Retina (tissue), 1 donor: ENCODE measurements at places on chromosomes 3 and 15.

DNA sequence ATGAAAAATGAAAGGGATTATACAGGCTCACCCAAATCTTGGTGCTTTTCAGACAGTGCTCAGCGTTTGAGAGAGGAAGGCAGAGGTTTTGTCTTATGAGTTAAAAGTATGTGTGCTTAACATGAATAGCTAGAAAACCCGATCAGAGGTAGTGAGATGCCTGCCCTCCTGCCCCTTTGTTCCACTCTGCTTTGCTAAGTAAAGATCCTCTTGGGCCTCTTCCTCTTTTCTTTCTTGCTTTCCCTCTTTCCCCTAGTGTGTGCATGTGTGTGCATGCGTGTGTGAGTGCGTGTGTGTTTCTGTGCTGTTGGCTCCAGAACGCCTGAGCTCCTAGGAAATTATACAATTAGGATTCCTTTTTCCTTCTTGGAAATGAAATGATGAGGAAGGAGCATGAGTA, 261.3 kb upstream of the NR2E3 start:
- DNase-seq, result peak; percentile 40

GRCh38 chr3:18745472-18745871, 320.3 kb upstream of the SATB1 start:
- no peak for DNase-seq

DNA sequence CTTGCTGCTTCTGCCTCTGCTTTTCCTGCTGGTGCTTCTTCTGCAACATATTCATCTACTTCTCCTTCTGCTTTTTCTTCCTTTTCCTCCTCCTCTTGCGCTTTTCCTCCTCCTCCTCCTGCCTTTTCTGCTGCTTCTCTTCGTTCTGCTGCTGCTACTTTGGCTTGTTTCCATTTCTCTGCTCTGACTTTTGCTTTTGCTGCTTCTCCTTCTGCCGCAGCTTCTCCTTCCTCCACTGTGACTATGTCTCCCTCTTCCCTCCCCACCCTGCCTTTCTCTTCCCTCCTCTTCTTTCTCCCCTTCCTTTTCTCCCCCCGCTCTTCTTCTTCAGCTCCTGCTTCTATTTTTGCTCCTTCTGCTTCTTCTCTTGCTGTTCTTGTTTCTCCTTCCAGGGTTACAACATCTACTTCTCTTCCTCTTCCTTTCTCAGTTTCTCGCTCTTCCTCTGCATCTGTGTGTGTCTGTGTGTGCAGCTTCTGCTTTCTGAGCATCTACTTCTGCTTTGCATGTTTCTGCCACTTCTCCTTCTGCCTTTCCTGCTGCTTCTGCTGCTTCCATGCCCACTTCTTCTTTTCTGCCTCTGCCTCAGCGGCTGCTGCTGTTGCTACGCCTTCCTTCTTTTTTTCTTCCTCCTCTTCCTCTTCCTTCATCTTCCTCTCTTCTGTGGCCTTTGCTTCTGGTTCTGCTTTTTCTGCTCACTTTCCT, 51.4 kb downstream of the FAM43A start:
- no peak for DNase-seq

GRCh38 chr3:9211155-9211950, 38.1 kb downstream of the SRGAP3 start:
- DNase-seq, result no peak

- DNase-seq, result no peak
These were observed 11.4 kb upstream of the USF3 start for GRCh38 chr3:113707835-113708234.

GRCh38 chr3:79467721-79468120, 300.1 kb downstream of the ROBO1 start:
- DNase-seq, result no peak

DNA sequence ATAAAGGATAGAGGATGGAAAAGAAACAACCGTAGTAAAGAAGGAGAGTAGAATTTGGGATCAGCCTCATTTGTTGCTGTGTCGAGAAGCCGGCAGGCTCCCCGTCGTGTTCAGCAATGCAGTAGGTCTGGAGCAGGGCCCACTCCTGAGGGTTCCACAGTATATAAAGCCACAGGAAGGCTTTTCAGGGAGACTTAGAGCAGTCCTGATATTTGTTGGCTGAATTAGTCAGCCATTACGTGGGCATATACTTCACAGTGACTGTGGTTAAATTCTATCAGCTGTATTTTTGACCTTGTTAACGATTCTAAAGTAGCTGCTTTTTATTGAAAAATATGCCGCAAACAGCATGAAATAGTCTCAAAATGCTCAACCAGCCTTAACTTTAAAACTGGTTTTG, 149.5 kb downstream of the ITPR1 start:
- DNase-seq, result no peak

DNA sequence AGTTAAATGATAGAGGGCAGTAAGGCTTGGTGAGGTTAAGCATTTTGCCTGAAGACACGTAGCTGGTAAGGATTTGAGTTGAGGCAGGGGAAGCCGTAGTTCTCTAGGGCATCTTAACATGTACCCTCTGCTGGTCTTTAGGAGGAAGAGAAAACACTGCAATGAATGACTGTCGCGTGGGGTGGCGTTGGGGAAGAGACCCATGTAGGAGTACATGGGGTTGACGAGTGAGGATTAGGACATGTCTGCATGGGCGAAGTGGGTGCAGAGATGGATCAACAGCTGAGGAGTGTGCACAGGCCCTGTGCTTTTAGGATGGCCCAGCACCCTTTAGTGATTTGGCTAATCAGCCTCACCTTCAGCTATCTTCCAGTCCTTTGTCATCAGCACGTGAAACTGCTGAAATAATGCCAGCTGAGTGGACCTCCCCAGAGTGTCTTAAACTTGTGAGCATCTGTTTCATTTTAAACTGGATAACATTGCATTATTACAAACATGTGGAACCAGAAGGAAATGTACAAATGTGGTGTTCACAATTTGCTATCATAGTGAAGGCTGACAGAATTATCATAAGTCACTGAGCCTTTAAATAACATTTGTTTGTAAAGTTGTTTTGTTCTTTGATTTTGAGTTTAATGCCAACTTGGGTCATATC, 15.3 kb downstream of the P2RY14 start:
- no peak for DNase-seq

DNA sequence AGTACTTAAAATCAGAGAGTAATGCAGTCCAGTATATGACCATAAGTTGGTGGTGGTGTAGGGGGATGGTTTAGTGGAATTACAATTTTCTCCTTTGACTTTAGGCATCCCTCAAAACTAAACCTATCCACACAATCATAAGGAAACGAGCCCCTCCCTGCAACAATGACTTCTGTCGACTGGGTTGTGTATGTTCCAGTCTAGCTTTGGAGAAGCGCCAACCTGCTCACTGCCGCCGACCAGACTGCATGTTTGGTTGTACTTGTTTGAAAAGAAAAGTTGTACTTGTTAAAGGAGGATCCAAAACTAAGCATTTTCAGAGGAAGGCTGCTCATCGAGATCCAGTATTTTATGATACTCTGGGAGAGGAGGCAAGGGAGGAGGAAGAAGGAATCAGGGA, 52.8 kb downstream of the MGA start:
- no peak for DNase-seq

- DNase-seq, result no peak
These were observed 61.3 kb upstream of the PSMD6 start for GRCh38 chr3:64084640-64085039.
